Activated T-cell treated with anti-CD3 and anti-CD28 coated beads, Interleukin-2, amount 50 U/mL, for 24 hours (primary cell): ENCODE measurements at places on chromosomes 7 and 10.
A peak's percentile ranks its signal among the peaks of the same experiment; 100 is the strongest.

DNA sequence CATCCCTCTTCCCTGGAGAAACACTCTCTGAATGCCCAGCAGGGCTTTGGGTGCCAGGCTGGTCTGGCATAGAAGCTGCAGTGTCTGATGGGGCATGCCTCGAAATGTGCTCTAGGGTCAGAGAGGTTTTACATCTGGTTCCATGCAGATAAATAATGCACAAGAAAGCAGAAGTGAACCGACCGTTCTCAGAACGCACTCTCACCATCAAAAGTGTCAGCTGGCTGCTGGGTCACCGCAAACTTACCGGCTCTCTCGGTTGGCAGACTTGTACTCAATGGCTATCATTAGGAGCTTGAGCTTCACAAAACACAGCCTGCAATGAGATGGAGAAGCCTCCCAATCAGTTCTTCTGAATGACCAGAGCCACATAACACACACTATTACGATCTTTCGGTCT lies 610.0 kb downstream of the KCNMA1 start:
- DNase-seq: no peak

DNA sequence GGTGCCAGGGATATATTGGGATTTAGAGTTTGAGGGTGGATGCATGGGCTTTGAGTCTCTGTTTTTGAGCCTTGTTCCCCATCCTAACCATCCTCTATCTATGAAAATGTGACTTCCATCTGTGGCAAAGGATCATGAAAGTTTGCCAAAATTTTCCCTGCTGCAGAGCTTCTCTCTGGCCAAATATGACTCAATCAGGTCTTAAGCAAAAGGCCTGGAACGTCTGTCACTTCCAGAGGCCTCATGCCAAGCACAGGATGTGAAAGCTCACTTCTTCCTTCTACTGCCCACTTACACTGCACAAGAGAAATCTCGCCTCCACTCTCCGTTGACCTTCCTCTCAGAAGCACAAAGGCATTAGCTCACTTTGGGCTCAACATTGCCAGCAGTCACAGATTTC lies 696.9 kb upstream of the NRP1 start:
- no peak for DNase-seq

DNA sequence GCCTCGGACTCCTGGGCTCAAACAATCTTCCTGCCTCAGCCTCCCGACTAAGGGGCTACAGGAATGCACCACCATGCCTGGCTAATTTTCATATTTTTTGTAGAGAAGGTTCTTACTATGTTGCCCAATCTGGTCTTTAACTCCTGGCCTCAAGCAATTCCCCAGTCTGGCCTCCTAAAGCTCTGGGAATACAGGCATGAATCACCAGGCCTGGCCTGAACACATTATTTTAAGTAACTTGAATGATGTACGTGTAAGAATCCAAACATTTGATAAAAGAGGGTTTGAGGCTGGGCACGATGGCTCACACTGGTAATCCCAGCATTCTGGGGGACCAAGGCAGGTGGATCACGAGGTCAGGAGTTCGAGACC lies 13.0 kb upstream of the BAMBI start:
- no peak for DNase-seq

- DNase-seq: no peak
Measured at GRCh38 chr10:1737222-1738061, at the start of gene ADARB2. TSS of gene ADARB2 (minus strand) at chr10:1737525.

DNA sequence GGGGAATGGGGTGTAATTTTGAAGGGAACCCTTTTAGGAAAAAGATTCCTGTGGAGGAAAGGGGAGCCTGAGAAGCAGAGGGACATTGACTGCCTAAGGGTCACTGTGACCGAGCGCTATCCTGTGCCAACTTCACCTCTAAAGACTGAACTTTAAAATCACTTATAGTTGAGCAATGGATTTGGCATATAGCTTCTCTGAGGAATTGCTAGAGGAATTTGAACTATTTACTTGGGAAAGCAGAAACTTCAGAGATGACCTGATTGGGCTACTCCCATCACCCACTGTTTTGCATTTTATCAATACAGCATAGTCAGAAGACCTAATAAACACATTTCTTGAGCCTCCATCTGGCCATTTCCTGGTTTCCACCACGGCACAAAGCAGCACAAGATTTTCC lies 23.7 kb upstream of the WNT16 start:
- no peak for DNase-seq

DNA sequence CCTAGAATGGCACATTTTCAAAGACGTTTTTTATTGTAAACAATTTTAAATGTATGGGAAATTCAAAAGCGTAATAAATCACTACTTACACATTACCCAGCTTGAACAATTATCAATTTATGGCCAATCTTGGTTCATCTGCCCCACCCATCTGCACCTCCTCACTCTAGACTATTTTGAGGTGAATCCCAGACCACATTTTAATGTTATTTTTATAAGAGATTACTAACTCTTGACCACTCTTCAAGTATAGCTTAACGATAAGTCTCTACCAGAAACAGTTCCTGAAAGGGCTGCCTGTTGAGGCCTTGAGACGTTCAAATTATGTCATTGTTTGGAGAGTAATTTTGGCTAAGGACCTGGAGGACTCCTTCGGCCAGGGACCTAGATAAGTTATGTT lies 33.2 kb downstream of the ECHDC3 start:
- DNase-seq: no peak

DNA sequence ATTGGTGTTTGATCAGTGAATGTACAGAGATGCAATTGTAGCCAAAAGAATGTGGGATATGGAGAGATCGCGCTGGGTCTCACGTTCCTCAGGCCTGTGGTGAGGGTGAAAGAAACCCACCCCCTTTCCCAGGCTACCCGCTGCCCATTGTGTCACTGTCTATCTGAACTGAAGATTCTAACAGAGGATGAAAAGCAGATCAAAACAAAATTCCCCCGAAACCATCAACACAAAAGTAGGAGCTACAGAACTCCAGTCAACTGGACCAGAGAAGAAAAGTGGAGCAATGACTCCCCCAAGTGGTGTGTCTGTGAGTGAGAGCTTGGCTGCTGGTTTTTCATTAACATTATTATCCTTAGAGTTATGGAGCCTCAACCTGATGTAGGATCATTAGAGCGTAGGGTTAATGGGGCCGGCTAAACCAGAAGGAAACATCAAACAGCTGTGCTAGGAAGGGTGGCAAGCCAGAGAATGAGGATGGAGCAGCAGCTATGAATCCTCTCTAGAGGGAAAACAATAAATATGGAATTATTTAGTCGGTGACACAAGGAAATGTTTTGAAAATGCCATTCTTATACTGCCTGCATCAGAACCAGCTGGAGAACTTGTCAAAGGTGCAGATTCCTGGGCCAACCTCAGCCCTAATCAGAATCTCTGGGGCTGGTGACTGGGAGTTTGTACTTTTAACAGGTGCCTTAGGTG lies 38.3 kb downstream of the AKR1B1 start:
- DNase-seq: no peak

GRCh38 chr7:106041140-106041717 lies 70.9 kb downstream of the SYPL1 start:
- DNase-seq: peak; percentile 53

GRCh38 chr10:88271761-88272543 lies 311.2 kb downstream of the RNLS start:
- DNase-seq: peak; percentile 43

DNA sequence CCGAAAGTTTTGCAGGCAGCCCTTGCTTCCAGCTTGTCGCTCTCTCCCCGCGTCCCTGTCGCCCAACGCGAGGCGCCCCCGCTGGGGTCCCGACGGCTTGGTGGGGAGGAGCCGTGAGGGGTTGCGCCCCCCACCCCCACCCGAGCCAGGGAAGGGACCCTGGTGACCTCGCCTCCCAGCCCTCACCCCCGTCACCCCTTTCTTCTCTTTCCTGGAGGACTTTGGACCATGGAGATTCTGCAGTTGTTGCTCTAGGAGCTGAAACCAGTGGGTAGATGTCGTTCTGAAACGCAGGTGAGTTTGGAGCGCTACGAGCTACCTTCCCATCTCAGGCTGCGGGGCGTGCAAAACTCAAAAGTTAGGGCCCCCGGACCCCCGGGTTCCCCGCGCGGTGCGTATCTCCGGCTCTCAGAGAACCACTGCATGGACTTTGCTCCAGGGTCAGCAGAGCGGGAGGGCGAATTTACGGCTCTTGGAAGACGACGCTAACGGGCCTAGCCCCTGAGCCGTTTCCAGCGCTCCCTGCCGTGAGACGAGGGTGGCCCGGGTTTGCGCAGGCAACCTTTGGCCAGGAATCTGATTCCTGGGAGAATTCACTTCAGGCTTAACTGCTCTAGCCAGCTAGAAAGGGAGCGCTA lies 684 bp upstream of the ATXN7L1 start:
- DNase-seq: peak; percentile 53

GRCh38 chr10:59894114-59894513 lies 12.2 kb downstream of the CCDC6 start:
- no peak for DNase-seq

- no peak for DNase-seq
Measured at GRCh38 chr10:29470355-29470705, 164.4 kb downstream of the SVIL start.

DNA sequence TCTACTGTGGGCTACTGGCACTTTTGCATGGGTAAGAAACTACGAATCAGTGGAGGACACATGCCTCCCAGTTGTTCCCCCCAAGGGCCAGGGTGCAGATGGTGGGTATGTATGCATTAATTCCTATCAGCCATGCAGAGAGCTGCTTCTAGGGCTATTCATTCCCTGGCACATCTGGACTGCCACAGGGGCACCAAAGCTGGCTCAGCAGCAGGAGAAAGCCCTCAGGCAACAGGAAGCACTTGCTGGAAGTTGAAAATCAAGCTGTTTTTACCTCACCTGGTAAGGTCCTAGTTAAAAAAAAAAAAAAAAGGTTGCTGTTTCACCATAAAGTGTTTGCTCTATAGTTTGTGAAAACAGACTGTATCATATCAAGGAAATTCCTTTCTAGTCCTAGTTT lies 1342.6 kb downstream of the REEP3 start:
- DNase-seq: no peak

GRCh38 chr7:44220358-44221112 lies 19.8 kb downstream of the YKT6 start:
- no peak for DNase-seq

DNA sequence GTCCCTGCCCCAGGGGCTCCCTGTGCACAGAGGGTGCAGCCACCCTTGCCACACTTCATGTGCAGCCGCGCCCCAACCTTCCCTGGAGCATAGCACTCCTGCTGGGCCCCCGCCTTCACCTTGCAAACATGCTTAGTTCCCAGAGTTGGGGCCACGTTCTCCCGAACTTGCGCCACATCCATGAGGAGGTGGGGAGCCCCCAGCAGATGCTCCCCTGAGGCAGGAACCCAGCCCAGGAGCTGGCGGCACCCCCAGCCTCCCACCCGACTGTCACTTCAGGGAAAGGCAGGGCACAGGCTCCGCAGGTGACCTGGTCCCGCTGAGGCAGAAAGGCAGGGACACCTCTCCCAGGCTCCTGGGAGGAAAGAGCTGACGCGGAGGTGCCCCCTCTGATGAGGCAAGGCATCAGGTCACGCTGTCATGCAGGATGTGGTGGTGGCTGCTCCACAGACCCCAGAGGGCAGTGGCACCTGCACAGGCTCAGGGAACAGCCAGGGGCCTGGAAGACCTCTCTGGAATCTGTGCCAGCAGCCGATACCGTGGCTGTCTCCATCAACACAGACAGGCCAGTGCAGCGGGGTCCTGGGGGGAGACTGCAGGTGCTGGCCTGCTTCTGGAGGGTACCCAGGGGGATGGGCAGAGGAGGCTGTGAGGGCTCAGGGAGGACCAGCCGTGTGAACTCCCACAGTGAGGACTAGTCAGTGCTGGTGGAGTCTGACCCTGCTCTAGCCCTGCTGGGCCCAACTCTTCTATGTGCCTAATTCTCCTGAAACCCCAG lies 221.3 kb downstream of the MAD1L1 start:
- no peak for DNase-seq

GRCh38 chr7:129750091-129750490 lies 138.6 kb downstream of the NRF1 start:
- no peak for DNase-seq

GRCh38 chr10:93436591-93437085 lies 45.5 kb downstream of the MYOF start:
- no peak for DNase-seq

GRCh38 chr10:72459301-72459700 lies 104.6 kb upstream of the DNAJB12 start:
- DNase-seq: no peak

DNA sequence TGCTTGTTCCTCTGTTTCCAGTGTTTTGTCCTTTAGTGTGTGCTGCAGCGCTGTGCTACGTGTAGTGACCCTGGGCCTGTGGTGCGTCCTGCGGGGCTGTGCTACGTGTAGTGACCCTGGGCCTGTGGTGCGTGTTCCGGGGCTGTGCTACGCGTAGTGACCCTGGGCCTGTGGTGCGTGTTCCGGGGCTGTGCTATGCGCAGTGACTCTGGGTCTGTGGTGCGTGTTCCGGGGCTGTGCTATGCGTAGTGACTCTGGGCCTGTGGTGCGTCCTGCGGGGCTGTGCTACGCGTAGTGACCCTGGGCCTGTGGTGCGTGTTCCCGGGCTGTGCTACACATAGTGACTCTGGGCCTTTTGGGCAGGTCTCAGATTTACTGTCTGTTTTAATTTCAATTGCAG lies 60.1 kb downstream of the INPP5A start:
- no peak for DNase-seq

DNA sequence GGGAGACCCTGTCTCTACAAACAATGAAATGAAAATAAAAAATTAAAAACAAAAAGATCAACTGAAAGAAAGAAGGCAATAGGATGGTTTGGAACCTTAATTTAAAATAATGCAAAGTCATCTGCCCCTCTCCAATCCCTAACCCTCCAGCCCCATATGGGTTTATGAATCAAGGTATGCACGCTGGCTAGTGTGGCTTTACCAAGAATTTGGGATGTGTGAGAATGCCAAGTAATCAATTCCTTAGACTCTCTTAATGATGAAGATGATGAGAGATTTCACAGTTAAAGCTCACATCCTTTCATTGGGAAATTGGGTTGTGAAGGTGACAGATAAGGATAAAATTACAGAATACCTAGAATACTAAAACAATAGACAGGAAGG lies 147.1 kb upstream of the AOAH start:
- DNase-seq: no peak

GRCh38 chr7:159148430-159149395 lies 4.0 kb upstream of the VIPR2 start:
- DNase-seq: no peak

DNA sequence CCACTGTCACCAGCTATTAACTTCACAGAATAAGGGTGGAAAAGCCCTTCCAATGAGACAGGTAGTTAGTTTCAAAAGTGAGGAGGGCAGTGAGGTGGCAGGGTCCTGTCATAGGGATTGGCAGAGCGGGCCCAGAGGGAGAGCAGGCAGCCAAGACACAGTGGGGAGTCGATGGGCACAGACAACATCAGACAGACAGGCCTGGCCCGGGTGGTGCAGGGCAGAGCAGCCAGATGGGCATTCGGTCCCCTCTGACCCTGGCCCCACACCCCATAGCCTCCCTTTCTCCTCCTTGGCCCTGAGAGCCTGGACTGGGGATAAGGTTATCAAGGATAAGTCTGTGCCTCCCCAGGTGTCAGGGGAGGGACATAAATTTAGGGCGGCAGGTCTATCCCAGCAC lies 31.4 kb upstream of the SMARCD3 start:
- DNase-seq: no peak

- DNase-seq: no peak
Measured at GRCh38 chr10:86815035-86815617, 58.7 kb downstream of the BMPR1A start.
